Activated CD8-positive, alpha-beta memory T cell treated with anti-CD3 and anti-CD28 coated beads for 36 hours (primary cell): ENCODE measurements at places on chromosomes 16 and 17. TPM values are rescaled to one million over a fixed set of nuclear protein-coding genes. Genes with fewer than 3 reads are reported as not detected.

Gene GPT2
- 31.6 TPM for total RNA-seq

Gene RPL38
- total RNA-seq, result 1,464 TPM

Gene NLE1
- 59.1 TPM for total RNA-seq

Gene RNF166
- total RNA-seq, result 52.6 TPM

Gene ABCA10
- 0.31 TPM for total RNA-seq

Gene BIRC5
- 70.0 TPM for total RNA-seq

Gene SCN4A
- 0.11 TPM for total RNA-seq

Gene SULT1A4
- total RNA-seq, result 1.8 TPM

Gene IRX3
- total RNA-seq, result not detected

Gene IGFBP4
- total RNA-seq, result 1.9 TPM

Gene IL17C
- total RNA-seq, result not detected

Gene SMG6
- total RNA-seq, result 60.8 TPM

Gene SSTR5
- total RNA-seq, result not detected

Gene TBC1D3B
- total RNA-seq, result 3.2 TPM

Gene FBXW10
- not detected for total RNA-seq

Gene CENPT
- total RNA-seq, result 49.3 TPM

Gene PMFBP1
- total RNA-seq, result 0.11 TPM

Gene PROCA1
- total RNA-seq, result 4.8 TPM

Gene TM4SF5
- total RNA-seq, result not detected

Gene ZFP90
- total RNA-seq, result 23.2 TPM

Gene HAP1
- 0.25 TPM for total RNA-seq

Gene TMEM231
- total RNA-seq, result 6.0 TPM

Gene CFAP97D1
- not detected for total RNA-seq

Gene CTRB1
- total RNA-seq, result not detected

Gene PRR35
- not detected for total RNA-seq

Gene P3H4
- total RNA-seq, result 3.3 TPM
